ENCODE measurements at places on chromosomes 3 and 15.

- peak; percentile 82 for DNase-seq
Measured at GRCh38 chr3:47019201-47019600, 39.7 kb downstream of the NBEAL2 start.

- no peak for DNase-seq
Measured at GRCh38 chr3:120451272-120451761, 525 bp upstream of the FSTL1 start.

DNA sequence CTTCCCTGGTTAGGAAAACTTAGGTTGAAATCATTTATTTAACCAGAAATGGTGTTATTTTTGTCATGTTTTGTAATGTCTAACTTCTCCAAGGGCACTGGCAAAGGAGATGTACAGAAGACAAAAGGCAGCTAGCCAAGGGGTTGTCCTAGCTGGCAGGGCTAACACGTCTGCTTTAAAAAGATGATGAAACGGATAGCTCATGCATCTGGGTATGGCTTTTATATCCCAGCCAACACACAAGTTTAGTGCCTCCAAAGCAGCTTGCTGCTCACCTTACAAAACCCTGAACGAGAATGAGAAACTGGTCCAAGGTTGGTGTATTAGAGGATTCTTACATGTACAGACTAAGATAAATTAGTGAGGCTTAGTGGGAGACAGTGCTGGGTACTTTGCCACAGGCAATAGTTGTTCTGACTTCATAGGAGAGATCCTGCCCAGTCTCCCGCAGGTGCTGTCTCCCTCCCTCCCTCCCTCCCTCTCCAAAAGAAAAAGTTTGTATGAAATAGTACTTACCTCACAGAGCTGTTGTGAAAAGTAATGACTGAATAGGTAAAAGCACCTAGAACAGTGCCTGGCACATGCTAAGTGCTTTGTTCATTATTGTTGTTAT lies 47.8 kb downstream of the KCNMB2 start:
- DNase-seq: no peak

DNA sequence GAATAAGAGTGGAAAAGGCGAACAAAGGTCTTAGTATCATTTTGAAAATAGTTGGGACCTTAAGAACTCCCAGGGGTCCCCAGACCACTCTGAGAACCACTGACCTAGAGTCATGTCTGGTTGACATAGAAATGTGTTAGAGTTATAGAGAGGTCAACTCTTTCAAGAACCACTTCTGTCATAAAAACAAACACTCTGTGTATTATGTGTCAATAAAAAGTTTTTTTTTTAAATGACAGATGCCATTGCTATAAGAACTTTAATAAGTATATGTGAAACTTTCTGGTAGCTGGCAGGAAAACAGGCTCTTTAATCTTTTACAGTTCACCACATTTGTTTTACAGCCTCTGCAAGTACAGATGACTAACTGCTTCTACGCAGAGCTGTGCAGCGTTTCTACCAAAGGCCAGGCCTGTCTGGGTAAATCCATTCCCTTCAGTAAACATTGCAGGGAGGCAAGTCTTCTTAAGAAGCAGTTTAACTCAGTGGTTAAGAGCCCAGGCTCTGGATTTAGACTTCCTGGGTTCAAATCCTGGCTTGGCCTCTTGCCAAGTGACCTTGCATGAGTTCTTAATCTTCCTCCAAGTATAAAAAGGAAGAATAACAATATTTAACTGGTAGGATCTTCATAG lies 56.6 kb downstream of the RFTN1 start:
- DNase-seq: peak; percentile 64

GRCh38 chr15:90760661-90761232 lies 43.6 kb downstream of the BLM start:
- no peak for DNase-seq

DNA sequence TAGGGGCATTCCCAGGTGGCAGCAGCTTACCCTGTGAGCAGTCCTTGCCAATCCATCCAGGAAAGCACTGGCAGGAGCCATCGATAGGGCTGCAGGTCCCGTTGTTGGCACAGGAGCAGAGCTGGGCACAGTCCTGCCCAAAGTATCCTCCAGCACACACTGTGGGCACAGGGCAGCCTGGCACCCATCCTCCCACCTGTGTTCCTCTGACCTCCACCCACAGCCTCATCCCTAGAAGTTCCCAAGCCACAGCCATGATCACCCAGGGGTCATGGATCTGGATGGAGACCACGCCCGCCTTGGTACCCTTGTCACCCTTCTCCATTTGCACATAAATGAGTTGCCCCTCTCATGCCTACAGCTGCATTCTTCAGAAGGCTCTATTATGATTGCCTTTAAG lies 48.6 kb downstream of the RAB11A start:
- no peak for DNase-seq

GRCh38 chr3:43178891-43179366 lies 73.0 kb upstream of the POMGNT2 start:
- peak; percentile 96 for DNase-seq

- no peak for DNase-seq
Measured at GRCh38 chr3:112644453-112644852, 3.5 kb upstream of the CCDC80 start.

DNA sequence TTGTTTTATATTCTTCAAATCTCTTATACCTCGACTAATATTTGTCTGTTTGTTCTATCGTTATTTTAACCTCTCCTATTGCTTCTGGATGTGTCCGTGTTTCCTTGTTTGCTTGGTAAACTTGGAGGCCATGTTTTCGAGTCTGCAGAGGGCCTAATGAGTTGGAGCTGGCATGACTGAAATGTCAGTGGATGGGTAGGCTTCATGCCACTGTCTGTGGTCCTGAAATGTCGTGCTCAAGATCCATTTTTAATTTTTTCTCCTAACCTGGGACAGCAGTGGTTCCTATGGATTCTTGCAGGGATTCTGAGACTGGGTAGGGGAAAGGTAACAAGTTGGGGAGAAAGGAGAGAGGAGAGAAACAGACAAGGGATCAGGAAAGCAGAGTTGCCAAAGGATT lies 18.8 kb upstream of the GASK1A start:
- DNase-seq: no peak

DNA sequence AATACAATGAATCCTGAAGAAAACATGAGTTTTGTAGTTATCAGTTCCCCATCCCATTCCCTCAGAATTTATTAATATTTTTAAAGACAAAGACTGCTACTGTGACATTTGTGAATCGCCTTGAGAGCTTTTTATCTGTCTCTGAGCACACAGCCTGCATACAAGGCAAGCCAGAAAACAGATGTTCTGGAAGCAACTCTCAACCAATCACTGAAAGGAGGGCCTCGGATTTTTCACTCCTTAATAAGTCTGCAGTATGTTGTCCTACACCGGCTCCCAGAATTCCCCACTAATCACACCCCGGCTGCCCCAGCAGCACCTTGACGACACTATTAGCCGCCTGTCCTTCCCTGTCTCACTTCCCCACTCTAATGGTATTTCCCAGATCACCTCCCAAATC lies 138.5 kb downstream of the ZNF621 start:
- DNase-seq: no peak

GRCh38 chr3:127682561-127682960 lies 9.8 kb downstream of the ABTB1 start:
- no peak for DNase-seq

DNA sequence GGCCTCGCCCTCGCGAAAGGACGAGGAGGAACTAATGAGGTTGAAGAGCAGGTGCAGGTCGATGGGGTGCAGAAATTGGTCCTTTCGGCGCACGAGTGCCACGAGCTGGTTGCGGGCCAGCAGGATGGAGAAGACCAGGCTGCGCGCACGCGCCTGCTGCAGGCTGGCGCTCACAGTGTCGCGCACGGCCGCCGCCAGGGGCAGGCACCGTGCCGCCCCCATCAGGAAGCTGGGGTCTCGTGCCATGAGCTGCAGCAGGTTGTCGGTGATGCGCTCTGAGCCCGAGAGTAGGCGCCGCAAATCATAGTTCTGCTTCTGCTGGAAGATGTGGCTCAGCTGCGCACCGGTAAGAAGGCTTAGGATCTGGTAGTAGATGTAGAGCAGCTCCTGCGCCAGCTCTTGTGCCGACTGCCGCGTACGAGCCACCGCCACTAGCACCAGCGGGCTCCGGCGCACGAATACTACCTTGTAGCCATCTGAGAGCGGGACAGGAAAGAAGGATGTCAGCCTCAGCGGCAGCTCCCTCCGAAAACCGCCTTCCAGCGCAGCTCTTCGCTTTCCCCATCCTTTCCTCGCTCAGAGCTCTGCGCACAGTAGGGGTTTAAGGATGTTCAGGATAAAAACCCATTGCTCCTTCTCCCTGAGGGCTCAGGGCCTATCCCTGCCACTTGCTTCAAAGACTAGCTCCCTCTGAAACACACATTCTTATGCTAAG lies 6.9 kb upstream of the MST1R start:
- DNase-seq: no peak

DNA sequence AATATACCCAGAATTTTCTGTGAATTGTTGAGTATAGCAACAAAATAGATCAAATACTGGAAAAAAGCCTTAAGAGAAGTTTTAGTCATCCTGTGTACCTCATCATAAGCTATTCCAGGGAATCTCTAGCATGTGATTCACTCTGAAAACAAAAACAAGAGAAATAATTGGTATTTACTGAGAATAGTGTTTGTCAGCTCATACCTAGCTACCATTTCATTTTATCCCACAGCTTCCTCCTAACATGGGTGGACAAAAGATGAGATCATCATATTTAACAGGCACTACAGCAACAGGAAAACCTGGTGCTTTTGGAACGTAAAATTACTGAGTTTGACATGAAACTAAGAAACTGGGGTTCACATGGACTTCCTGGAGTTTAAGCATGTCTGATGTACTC lies 753.5 kb upstream of the NECTIN3 start:
- peak; percentile 78 for DNase-seq

- no peak for DNase-seq
Measured at GRCh38 chr3:146873748-146874147, 268.6 kb upstream of the PLSCR5 start.

DNA sequence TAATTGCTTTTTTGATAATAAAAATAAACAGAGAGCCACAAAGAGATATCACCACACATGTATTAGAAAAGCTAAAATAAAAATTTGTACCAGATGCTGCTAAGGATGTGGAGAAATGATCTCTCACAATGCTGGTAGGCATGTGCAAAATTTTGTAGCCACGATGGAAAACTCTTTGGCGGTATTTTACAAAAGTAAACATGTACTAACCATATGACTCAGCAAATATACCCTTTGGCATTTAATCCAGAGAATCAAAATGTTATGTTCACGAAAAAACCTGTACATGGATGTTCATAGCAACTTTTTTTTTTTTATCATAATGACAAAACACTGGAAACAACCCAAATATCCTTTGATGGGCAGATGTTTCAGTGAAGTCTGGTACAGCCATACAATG lies 261.2 kb downstream of the LPP start:
- DNase-seq: no peak

DNA sequence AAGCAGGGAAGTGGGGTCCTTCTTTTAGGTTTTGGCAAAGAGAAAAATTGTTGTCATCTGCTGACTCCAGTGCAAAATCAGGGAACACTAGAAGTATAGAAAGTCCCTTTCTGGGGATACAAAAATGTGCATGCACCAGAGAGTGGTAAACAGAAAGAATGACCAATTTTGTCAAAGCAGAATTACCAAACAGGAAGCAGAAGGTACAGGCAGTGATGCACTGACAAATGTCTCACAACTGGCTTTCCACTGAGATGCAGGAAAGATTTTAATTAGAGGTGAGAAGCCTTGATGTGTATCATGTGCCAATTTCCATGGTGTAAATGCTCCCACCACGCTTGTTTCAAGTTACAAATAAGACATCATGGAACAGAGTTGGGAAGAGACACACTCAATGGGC lies 66.0 kb downstream of the TRIM69 start:
- no peak for DNase-seq

DNA sequence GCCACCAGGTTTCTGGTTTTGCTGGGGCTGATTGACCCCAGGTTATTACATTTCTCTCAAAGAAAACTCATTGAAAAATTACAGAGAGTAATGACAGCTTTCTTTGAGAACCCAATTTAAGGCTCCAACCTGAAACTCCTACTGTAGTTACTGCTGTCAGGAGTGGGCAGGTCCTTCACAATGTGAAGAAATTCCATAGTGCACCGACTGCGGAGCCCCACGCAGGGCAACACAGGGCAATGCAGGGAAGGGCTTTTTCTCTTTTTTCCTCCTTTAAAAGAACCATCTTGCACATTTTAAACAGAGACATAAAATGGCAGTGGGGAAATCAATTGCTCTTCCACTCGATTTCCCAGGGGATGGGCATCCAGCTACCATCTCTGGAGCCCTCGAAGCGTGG lies 74.3 kb downstream of the NUP210 start:
- no peak for DNase-seq

- DNase-seq: peak; percentile 92
Measured at GRCh38 chr3:43214616-43215015, 71.7 kb upstream of the SNRK start.

DNA sequence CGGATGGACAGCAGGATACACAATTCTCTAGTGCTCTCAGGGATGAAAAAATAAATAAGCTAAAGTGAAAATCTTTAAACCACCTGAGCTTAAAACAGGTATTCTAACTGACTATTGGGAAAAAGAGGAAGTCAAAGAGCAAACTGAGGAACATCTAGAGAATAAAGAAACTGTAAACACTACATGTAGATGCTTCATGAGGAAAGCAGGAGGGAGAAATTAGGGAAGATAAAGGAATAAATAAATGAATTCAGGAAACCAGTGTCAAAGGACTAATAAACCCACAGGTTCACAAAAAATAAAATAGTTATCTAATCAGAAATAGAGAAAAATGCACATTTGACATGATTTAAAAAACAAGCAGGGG lies 525 bp upstream of the MCCC1 start:
- no peak for DNase-seq

DNA sequence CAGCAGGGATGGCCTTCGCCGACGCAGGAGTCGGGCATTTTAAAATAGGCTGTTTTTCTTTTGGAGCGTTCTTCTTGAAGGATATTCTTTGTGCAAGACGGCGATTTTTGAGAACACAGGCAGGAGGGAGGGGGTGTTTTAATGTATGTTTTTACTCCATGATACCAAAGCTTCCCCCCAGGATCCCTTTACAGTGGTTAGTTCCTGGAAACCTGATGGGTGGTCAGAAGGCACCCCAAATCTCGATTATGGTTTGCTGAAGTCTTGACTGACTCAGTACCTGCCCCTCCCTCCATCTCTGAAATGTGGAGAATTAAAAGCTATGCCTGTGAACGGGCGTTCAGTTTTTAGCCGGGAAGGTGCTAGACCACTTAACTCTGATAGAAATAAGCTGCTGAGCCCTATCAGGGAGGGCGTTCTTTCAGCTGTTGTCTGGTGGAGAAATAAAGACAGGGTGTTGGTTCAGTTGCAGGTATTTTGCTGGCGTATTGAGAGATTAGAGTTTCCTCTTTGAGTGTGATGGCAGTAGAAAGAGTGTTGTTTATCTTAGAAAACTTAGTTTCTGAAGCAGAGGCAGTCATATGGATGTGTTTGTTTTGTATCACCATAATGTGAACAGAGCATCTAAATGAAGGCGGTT lies 3.4 kb downstream of the IGF1R start:
- peak; percentile 43 for DNase-seq

GRCh38 chr3:54427941-54428871 lies 305.9 kb downstream of the CACNA2D3 start:
- DNase-seq: peak; percentile 58

GRCh38 chr3:15495461-15496340 lies 25.8 kb downstream of the COLQ start:
- no peak for DNase-seq

Data from kidney tubule cell (primary cell).